NCI-H748 treated with DMSO at 0.1 percent for 48 hours (cell line): ENCODE measurements at places on chromosomes 1 and 21.

DNA sequence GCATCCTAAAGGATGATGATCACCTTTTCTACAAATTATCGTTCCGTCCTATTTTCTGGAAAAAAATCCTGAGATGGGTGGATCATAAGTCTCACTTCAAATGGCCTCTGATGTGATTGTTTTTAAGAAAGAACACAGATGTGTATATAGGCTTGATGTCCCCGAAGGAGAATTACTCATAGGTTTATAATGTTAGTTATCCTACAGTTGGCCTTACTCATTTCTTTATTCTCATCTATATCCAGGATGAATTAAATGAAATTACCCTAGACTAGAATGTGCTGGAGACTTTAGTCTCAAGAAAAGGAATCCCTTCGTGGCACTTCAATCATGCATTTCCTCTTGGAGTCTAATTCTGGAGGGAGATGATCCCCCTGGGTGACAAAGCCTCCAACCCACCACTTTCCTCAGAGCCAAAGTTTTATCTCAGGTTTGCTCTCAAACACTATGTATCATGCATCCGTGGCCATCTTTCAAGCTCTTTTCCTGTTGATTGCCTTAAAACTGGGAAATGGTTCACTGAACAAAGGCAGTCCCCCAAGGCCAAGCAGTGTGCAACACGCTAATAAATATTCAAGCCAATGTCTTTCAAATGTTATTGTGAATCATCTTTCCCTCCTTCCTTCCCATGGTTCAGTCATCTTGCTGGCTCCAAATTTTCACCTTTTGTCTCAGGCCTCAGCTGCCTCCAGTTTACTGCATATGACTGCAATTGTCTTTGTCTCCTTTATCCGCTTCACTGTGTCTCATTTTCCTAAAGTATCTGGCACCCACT is 32.5 kb upstream of the SMYD2 start:
- DNase-seq: no peak

DNA sequence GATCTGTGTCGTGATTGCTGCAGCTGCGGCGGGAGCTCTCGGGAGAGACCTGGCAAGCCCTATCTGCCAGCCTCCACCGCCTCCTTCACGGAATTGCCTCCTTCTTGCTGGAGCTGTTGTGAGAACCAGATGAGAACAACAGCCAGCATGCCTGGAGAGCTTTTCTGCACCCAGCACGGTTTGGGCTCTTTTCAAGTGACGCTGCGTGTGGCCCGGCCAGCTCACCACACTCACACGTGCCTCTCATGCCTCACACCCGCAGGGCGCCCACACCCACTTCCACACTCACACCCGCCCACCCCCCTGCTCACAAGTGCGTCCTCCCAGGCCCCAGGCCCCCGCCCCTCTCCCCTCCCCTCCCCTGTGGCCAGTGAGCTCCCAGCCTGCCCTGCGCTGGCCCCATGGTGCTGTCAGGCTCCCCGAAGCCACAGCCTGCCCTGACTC is 135.7 kb upstream of the RUNX3 start:
- DNase-seq: no peak

DNA sequence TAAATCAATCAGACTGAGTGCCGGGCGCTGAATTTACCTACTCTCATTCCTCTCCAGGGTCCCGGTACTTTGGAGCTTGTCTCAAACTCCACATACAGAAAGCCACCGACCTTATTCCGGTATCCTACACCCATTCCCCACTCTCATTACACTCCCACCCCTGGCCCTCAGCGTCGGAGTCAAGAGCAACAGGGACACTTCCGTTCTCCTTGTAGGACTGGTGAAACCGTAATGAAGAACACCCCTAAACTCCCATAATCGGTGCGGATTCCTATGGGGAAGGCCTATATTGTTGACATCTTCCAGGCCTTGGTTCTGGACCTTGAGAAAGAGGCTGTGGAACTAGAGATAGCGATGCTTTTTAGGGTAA is 798 bp downstream of the ZBED6 start:
- DNase-seq: no peak

- DNase-seq: peak; percentile 49
Observed at GRCh38 chr21:31866077-31866511, 6.7 kb upstream of the HUNK start.

- no peak for DNase-seq
Observed at GRCh38 chr1:212721388-212722247, 22.0 kb upstream of the BATF3 start.

DNA sequence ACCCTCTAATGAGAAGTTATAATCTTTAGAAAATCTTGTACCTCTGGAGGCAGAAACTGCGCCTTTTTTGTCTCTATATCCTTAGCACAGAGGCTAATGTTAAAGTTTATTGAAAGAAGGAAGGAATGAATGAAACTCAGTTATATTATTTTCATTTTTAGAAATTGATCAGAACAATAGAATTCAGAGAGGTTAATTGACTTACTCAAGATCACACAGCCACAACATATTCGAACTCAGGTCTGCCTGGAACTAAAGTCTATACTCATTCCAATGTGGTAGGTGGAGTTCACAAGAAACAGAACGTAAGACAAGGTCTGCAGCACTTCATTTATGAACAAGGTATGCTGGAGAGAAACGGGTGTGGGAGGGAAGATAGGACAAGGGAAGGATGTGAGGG is 23.0 kb upstream of the ITPKB start:
- DNase-seq: no peak

DNA sequence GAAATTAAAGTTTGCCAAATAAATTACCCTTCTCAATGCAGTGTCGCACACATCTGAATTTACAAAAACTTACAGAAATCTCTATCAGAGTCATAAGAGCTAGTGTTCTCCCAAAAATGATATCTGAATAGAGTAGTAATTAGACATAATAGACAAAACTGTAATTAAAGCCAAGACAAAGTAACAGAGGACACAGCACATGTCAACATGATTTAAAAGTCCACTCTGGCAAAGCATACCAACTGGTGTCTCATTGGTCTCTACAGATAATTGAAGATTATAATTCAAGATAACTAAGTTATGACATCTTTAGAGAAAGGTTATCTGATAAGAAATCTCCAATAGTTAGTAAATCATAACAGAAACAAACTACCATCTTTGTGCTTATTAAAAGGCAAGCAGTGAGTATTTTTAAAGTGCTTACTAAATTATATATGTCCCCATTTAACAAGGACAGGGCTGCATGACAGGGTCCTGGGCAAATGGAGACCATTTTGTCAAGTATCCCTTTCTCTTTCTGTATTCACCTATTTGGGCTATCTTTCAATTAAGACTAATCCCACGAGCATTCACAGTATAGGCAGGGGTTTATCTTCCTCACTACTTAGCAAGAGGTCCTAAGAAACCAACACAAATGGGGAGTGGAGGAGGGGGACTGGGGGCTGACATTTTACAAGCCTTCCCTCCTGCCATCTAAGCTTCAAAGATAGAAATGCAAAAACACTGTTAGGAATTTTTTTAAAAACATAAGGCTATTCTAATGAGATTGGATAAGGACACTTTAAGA is 26.0 kb downstream of the PTP4A2 start:
- no peak for DNase-seq

DNA sequence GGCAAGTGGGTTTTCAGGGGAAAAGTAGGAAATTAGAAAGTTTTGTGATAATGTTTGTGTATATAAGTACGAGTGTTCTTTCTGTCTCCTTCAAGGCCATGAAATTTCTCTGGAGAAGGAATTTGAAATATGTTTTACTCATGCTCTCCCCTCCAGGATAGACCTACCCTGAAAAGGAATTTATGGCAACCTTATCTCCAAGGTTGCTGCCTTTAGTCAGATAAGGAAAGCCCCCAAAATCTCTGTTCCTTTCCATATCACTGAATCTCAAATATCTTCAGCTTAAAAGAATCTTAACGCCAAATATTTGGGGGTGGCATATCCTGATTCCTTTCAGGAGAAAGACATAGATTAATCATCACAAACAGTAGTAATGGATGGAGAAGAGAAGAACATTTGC is 499 bp upstream of the C4BPB start:
- DNase-seq: no peak

DNA sequence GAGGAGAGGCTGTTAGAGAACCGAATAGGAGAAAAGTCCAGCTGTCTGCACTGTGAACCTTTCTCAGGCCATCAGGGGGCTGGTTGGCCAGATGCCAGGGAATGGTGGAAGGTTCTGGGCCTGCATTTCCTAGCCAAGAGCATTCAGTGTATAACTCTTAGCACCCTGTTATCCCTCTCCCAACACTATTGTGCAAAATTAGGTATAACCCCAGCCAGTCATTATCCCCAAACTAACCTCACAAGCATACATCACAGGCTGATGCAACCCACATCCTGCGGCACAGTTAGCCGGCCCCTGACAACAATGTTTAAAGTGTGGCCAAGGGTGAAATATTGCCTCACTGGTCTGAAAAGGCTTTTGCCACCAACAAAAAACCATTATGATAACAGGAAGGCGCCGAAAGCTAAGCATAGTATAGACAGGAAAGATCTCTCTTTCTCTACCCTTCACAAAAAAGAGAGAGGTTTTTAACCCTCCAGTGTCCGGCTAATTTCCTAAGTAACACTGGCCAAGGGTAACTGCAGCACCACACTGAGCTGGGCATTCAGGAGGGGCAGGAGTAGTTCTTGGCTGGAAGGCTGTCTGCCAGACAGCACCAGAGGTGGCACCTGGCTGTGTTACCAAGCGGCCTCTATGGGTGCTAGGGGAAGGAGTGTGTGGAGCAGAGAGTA is 77.3 kb upstream of the BCAR3 start:
- DNase-seq: no peak

DNA sequence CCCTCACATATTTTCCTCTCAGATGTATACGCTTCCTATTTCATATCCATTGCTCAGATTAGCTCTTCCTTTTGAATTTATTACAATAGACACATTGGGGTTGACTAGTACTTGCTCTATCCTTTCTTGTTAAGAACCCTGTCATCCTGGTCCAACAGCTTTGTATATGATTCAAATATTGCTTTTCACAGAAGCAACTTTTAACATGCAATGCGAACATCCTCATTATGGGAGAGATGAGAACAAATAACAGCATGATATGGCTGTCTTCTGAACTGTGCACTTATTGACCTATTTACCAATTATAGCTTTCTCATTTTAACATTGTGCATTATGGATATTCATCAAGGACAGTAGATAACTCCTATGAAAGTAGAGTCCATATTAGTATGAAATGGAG is 510.8 kb downstream of the PTPRC start:
- no peak for DNase-seq

DNA sequence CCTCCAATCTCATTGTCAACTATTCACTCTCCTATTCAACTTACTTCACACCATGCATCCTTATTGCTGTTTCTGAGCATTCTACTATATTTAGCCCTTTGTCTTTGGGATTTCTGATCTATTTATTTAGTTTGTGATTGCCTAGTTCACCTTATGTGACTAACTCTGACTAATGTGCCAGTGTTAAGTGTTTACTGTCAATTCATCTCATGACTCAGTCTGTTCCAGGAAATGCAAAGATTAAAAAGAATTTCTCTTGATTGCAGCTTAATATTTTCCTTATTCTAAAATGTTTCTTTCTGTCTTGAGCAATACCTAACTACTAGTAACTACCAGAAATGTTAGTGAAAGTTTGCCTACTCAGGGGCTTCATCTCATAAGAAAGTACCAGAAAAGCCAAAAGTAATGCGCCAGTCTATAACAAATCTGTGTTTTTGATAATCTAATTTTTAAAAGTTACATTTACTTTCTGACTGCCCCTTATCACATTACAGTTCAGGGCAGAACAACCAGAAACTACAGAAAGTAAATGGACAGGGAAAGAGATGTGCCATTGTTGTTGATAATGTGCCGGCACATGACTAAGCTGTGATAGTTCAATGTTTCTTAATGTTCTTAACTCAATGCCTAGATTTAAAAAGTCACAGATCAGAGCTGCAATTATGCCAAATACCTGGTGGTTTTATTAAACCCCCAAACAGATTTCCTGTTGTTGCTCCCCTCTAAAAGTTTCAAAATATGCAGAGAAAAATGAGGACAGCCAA is 556.5 kb downstream of the PTBP2 start:
- no peak for DNase-seq

GRCh38 chr1:51877434-51878307 is 856 bp downstream of the NRDC start:
- DNase-seq: no peak

DNA sequence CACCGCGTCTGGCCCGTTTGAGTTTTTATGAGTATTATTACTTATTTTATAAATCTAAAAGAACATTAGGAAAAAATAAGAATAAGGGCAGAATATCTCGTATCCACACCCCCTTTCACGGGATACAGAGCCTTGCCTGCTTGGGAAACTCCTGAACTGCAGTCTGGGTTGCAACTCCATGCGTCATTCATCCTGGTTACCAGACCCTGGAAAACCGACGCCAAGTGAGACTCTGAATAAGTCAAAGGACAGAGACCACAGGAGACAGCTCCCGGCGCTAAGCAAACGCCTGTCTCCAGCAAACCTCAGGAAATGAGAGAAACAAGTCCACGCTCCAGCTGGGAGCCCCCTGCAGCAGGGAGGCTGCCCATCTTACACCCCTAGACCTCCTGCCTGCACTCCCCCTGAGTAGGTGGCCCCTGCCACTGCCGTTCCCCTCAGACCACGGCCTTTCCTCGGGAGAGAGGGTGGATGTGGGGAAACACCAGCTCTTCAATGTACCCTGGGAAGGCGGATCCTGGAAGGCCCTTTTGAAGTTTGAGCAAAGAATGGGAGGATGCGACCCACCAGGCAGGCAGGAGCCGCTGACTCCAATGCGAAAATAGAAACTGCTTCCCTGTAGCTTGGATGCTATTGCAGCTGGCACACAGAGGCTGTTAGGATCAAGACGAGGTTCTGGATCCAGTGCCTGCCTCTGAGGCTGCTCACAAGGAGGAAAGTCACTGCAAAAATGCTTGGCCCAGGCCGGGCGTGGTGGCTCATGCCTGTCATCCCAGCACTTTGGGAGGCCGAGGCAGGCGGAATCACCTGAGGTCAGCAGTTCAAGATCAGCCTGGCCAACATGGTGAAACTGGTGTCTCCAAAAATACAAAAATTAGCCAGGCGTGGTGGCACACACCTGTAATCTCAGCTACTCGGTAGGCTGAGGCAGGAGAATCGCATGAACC is 37.7 kb upstream of the GPR157 start:
- no peak for DNase-seq

- no peak for DNase-seq
Observed at GRCh38 chr1:168974611-168975010, 131.9 kb upstream of the ATP1B1 start.

GRCh38 chr1:243628476-243628907 is 221.6 kb downstream of the AKT3 start:
- DNase-seq: no peak

DNA sequence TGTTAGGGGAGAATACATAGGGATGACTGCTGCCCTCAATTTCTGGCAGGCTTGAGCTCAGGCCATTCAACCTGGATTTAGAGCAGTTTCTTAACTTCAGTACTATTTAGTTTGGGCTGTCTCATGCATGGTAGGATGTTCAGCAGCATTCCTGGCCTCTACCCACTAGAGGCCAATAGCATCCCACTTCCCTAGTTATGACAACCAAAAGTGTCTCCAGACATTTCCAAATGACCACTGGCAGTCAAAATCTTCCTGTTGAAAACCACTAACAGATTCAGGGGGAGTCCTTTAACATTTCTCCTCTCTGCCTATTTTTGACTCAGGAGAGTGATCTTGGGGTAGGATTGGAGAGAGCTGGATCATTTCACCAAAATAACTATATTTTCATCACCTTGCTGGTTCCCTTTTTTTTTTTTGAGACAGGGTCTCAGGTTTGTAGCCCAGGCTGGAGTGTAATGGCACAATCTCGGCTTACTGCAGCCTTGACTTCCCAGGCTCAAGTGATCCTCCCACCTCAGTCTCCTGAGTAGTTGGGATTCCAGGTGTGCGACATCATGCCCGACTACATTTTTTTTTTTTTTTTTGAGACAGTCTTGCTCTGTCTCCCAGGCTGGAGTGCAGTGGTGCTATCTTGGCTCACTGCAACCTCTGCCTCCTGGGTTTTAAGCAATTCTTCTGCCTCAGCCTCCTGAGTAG is 8.7 kb downstream of the GNAT2 start:
- no peak for DNase-seq
